ENCODE measurements at places on chromosomes 4 and X. TPM values are rescaled to one million over a fixed set of nuclear protein-coding genes. Genes with fewer than 3 reads are reported as not detected.

GRCh38 chr4:61251129-61251528 lies 51.0 kb downstream of the ADGRL3 start:
- no peak for DNase-seq

DNA sequence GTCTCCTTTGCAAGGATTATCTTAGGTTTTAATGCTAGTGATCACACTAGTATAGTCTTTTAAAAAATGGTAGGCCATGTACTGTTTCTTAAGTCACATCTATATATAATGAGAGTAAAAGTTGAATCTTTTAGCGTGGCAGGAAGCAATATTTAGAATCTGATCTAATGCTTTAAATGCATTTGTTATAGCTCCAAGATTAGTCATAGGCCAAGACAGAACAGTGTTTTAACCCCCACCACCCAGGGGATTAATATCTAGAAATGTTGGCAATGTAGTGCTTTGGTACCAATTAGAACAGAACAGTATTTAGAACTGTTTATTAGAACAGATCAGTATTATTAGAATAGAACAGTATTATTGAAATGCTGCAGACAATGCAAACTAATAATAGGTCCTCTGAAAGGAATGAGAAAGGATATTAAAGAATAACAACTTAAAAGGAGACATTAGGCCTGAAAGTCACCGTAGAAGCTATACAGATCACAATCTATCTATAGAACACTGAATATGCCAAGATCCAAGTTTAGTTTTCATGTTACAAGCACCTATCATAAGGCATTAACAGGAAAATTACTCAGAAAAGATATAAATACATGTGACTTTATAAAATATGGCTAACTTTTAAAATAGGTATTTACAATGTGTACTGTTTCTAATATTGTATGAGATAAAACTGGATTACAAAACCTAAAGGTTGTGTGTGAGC lies 146.2 kb downstream of the NPNT start:
- no peak for DNase-seq

DNA sequence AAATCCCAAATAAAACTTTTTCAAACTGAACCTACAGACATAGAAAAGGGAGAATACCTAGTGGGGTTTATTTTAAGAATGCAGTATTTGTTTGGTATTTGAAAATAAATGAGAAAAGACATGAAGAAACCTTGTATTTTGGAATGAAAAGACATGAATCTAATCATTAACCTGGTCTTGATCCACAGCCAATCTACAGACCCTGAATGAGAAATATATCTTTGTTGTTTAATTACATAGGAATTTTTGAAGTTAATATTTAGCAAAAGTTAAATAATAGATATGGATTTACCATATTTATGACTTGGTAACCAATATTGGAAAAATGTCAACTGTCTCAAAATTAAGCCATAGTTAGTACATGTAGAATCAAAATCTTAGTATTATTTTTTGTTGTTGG lies 76.8 kb downstream of the MAGEA10 start:
- no peak for DNase-seq

DNA sequence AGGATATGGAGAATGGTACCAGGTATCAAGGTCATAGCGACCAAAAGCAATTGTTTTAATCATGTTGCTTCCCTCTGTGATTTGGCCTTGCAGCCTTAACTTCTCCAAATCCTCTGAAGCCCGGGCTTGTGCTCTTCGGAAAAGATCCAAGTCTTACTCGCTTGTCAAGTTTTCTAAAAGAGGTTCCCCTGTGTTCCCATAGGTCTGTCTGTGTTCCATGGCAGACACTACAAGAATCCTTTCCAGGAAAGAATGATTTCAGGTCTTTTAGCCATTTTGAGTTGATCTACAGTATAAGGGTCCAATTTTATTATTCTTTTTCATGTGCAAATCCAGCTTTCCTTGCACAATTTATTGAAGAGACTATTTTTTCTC lies 710.6 kb upstream of the DIAPH2 start:
- no peak for DNase-seq

DNA sequence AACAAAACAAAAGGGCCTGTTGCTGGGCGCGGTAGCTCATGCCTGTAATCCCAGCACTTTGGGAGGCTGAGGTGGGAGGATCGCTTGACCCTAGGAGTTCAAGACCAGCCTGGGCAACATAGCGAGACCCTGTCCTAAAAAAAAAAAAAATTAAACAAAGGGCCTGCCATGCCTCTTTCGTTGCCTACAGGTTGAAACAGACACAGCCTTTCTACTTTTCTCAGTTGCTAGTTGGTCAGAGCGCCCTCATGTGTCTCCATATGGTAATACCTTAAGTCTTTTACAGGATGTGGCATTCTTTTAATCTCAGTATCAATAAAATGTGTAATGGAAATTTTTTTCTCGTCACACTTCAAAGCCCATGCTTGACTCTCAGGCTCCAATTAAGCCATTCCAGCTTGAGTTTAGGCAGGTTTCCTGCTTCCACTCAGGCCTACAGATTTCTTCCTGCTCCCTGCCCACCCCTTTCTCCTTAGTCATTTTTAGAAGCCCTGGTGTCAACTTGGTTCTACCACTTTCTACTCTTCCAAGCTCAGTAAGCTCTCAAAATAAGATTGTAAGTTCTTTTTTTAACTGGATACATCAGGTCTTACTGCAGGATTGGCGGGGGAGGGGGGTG lies 4.6 kb upstream of the SOWAHD start:
- peak; percentile 30 for DNase-seq

- no peak for DNase-seq
Measured at GRCh38 chr4:130296448-130296847, 1200.5 kb downstream of the C4orf33 start.

DNA sequence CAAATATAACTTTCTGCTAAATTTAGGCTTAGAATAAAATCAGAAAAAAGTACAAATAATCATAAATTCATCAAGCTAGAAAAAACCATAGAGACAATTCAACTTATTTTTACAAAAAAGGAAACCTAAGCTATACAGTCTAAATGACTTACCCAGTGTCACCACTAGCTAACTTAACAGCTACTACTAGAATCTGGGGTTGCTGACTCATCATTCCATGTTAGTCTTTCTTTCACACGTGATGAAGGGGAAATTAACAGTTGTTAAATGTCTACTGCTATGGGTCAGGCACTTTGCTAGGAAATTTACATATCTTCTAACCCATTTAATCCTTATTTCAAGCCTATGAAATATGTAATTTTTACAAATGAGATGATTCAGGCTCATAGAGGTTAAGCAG lies 349.3 kb upstream of the GALNT7 start:
- DNase-seq: no peak

- DNase-seq: no peak
Measured at GRCh38 chr4:154454710-154455109, 36.9 kb downstream of the DCHS2 start.

DNA sequence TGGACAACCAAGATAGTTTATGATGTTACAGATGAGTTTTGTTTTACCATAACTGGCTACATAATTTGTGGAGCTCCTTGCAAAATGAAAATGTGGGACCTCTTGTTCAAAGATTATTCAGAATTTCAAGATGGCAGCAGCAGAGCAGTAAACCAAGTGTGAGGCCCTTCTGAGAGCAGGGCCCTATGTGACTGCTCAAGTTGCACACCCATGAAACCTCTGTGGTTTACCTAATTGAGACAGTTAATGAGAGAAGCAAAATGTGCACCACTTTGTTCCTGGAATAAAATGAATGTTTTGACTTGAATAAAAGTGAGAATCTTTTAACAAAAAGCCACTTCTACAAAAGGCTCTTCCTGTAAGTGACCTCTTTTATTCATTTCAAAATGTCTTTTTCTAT lies 519.2 kb downstream of the RPA4 start:
- DNase-seq: no peak

- DNase-seq: no peak
Measured at GRCh38 chrX:107102980-107103379, 15.6 kb downstream of the RBM41 start.

- DNase-seq: no peak
Measured at GRCh38 chr4:5632571-5632970, 75.8 kb downstream of the EVC2 start.

DNA sequence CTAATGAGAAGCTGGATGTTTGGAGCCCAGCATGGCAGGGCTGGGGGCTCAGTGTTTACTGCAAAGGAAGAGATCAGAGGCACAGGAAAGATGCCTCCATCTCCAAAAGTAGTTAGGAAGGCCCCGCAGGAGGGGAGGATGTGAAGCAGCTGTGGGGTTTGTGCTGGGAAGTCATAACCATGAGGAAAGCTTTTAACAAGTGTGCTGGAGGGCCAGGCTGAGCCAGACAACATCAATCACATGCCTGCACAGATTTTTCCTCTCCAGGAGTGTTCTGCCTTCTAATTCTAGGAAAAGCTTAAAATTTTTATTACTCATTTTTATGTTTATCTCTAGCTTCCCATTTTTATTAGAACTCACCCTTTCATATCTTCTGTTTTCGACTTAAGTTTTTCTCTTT lies 65.4 kb downstream of the GPR82 start:
- no peak for DNase-seq

DNA sequence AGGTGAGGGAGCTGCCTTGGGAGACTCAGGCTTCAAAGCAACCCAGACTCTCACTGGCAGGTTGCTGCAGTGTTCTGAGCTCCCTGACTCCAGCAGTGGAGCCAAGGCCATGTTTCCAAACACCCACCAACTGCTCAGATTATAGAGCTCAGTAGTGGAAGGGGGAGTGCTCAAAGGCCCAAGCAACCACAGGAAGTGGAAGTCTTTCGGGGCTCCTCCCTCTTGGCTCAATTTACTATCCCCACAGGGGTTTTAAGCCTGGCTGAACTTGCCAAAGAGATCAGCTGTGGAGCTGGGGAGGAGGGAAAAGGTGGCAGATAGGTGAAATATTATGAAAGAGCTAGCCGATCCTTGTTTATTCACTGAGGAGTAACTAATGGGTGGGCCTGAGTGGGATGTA lies 82.5 kb downstream of the HPRT1 start:
- peak; percentile 28 for DNase-seq

GRCh38 chr4:22695029-22695428 lies 2.3 kb downstream of the GBA3 start:
- DNase-seq: no peak

DNA sequence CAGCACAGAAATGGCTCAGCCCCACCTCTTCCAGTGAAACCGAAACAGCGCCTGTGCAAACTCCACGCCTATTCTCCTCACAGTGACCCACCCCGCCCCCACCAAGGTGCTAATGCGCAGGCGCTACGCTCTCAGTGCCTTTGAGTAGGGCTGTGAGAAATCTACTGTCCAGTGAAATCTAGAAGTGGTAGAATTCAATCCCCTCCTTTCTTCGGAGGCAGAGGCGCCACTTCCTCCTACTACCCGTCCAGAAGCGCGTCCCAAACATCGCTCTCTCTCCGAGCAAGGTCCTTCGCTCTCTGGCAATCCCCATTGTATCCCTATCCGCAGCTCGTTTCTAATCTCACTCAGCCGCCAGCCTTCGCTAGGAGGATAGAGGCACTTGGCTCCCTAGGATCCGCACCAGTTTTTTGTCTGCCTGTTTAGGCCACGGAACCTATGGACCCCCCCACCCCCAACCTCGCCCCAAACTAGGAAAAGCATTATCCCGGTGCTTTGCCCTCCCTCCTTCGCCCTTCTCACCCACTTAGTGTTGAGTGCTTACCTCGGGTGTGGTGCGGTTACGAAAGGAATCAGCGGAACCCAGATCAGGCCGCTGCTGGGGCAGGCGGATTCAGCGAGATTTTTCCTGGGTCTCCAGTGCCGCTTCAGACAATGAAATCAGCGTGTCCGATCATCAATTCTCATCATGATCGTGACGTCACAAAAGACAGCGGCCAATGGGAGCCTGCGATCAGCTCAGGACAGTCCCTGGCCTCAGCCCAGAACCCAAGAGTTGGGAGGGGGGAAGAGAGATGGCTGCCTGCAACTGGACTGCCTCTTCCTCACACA lies at the start of gene HDX:
Gene HDX, minus strand, starts transcription at position 656 of the 831 bp plus-strand sequence. CDS start 27,056 bp downstream, outside the sequence.
- peak; percentile 59 for DNase-seq

GRCh38 chr4:84966382-84967242 lies at the start of gene WDFY3:
WDFY3 (minus strand) TSS chr4:84966690; CDS start chr4:84860591, 106,099 bp downstream.
- DNase-seq: peak; percentile 82

DNA sequence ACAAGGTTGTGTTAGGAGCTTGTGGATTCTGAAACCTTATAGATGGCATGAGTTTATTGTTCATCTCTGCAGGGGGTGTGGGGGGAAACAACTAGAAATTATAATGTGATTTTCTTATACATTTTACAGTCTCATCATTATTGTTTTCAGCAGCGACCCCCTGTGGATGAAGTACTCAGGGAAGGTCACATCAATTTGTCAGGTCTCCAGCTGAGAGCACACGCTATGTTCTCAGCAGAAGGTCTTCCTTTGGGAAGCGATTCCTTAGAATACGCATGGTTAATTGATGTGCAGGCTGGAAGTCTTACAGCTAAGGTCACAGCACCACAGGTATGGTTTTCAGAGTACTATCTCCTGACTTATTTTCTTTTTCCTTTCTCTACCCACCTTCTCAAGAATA lies 72.2 kb downstream of the BLTP1 start:
- DNase-seq: peak; percentile 6

DNA sequence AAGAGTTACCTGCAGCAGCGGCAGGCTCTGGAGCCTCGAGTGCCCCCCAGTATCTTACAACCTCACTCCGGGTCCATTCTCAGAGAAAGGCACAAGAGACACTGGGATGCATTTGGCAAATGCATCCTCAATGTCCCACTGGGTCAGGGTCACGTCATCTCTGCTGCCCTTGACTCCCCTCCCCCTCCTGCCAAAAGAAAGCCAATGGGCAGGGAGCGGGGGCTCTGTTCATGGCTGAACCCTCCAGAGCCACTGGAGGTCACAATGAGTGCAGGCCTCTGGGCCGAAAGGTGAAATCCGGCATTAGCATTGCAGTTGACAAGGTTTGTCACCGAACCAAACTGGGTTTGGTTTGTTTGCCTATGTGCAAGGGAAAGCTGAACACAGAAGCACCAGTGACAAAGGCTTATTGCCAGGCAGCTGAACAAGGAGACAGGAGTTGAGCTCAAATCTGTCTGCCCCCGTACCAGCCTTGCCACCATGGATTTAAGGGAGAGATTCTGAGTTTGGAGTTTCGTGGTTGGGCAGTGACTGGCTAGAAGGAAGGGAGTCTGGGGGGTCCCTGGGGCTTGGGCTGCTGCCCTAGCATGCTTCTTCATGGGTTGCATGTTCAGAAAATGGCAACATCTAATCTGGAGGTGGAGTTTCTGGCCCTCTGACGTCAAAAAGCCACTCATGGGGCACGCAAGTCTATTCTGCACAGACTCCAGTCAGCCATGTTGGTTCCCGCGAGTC lies 64.3 kb downstream of the HTRA3 start:
- no peak for DNase-seq

The TEX11 gene
- not detected for total RNA-seq

The DRD5 gene
- total RNA-seq: not detected

The SGCB gene
- total RNA-seq: 4.5 TPM

The GLRB gene
- total RNA-seq: 5.0 TPM

The SPANXA2 gene
- 25.7 TPM for total RNA-seq

The SLIT2 gene
- total RNA-seq: 0.39 TPM

The DAPP1 gene
- 0.03 TPM for total RNA-seq

Measured in Daoy (cell line).